Substantia nigra (tissue), 51 donors: ENCODE measurements at places on chromosomes 2 and 18.

GRCh38 chr2:146477383-146477782 lies 1367.4 kb upstream of the ACVR2A start:
- no peak for DNase-seq

DNA sequence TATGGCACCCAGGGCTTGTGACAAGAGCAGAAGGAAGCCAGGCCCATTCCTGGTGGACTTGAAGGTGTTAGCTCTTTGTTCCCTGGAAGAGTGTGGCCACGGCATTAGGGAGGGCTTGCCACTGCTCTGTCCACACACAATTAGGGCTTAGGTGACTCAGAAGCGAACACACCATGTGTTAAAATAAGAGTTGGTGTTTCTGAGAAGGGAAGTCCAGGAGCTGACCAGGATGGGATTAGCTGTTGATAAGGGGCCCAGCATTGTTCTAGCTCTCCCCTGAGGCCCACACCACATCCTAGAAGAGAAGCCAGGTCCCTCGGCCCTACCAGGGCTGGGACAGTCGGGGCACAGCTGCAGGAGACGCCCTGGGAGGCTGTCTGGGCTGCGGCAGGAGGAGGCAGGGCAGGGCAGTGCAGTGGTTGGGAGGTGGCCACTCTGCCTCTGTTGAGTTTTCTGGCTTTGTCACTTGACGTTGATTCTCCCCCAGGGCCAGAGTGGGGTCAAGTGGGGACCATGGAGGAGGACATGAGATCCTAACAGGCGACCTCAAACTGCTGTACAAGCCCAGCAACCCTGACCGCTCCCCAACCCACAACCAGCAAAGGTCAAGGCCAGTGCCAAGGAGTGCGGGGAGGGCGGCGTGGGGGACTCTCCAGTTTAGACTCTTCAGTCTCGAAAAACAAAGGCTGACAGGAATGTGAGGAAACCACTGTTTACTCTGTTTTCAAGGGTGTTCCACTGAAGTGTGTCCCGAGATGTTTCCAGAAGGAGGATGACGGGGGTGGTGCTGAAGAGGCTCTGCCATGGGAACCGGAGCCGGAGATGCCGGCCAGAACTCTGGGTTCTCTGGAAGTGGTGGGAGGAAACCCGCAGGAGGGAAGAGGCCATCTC lies 16.8 kb downstream of the GNLY start:
- DNase-seq: no peak

DNA sequence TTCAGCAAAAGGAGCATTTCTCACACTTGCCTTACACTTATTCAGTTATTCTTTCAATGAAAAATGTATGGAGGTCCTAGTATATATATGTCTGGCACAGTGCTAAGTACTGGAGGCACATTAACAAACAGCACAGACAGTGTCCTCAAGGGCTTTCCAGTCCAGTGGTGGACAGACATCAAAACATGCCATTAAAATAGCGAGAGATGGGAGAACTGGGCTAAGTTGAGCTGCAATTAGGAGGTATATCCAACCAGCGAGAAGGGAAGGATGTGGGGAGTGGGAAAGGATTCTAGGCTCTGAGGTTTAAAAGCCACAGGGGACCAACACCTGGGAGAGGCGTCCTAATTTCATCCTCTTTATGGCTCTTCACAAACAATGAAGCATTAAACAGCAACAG lies 127.5 kb upstream of the TTC39C start:
- no peak for DNase-seq

- DNase-seq: no peak
Measured at GRCh38 chr2:226524381-226524843, 275.2 kb downstream of the IRS1 start.

DNA sequence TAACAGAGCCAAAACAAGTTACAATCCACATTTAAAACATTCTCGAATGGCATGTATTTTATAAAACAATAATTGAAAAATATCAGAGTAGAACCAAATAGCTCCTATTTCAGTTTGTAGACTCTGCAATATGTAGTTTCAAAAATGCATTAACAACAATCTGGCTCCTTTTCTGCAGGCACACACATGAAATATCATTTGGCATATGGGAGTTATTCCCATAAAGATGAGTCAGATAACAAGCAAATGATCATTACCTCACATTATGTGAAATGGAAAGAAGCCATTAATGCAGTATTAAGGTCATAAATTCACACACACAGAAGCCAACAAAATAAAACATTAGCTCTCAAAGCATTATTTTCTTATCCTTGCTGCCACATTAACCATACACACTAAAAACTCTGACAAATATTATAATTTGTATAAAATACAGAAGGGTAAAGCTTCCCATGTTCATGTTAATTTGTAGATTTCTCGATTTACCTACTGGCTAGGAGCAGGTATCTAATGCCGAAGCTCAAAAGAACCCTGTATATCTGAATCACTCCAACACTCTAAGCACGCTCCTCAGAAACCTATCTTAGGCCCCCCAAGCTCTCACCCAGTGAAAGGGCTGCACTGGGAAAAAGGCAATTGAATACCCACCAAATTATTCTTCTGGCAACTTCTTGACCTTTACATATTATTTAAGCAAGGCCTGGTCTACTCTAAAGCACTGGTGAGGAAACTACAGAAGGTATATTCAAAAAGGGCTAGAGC lies 13.8 kb downstream of the NBAS start:
- DNase-seq: no peak

DNA sequence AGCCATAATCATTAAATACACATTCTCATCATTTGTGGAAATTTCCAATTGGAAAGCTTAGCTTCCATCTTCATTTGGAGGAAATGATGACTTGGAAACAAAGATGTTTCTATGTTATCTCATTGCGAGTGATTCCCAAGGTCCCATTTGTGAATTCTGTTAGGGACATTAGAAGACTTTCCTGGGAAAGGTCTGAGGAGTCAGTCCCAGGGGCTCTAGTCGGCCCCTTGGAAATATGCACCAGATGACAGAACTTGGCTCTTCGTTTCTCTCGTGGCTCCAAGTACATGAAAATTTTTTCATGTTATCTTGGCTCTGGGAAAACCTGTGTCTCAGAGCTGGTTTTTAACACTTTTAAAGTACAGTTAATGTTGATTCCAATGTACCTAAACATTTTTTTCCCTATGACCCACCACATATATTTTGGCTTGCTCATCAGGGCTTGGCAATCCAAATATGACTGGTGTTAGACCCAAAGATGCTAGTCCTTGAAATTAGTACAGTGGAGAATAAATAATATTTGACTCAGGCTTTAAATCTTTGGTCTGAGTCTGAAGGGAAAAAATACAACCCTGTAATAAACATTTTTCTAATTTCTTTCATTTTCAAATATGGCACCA lies 15.4 kb upstream of the CAVIN2 start:
- no peak for DNase-seq

- no peak for DNase-seq
Measured at GRCh38 chr2:158894078-158894477, 74.4 kb upstream of the TANC1 start.

DNA sequence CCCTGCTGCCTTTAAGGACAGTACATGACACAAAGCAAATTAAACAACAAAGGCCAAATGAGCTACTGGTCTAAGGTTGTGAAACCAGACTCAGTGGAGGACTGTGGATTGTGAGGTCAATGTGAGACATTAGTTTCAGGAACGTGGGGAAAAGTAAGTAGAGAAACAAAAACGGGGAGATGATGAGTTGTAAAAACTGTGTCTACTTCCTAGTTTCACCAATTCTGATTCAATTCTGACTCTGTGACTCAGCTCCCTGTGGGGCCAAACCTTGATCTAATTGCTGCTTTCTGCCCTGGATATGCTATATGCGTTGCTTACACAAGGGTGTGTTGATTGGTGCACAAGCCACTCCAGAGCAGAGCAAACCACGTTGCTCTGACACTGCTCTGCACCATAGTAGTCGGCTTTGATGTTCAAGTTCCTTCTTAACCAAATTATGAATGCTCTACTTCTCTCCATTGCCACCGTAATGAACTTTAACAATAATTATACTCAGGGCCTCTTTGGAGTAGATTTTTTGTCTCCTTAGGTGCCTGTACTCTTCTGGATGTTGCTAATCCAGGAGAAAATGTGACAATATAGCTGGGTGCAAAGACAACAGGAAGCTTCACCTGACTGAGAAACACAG lies 1640.1 kb upstream of the CELF4 start:
- no peak for DNase-seq
